ENCODE measurements at places on chromosomes 12 and 14. TPM values are rescaled to one million over a fixed set of nuclear protein-coding genes. Genes with fewer than 3 reads are reported as not detected.

DNA sequence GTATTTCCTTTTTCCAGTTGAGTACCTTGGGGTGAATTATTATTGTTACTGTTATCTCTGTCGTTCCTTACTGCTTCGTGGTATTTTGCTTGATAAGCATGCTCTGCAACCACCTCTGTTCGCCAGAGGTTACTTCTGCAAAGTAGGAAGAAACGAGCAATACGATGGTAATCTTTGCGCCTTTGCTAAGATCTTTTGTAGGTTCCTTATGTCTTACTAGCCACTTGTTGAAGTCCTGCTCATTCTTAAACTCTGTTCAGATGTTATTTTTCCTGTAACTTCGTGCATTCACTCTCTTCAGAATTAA is 729 bp upstream of the M6PR start:
- DNase-seq: no peak
- peaks cover 47% of the 10 kb centered on the region for H3K4me1 ChIP-seq
- peak overlapping the region; percentile 84 for H3K4me3 ChIP-seq
- H3K36me3 ChIP-seq: peaks cover 11% of the 10 kb centered on the region
- H3K27me3 ChIP-seq: no peaks in the 10 kb centered on the region
- peak overlapping the region; percentile 97 for H3K27ac ChIP-seq

- H3K4me1 ChIP-seq: no peaks in the 10 kb centered on the region
- H3K27me3 ChIP-seq: no peaks in the 10 kb centered on the region
- DNase-seq: no peak
Observed at GRCh38 chr14:90344331-90345238, 12.8 kb upstream of the NRDE2 start.

GRCh38 chr14:102916347-102917055 is 6.0 kb upstream of the AMN start:
- no peak for DNase-seq
- peaks cover 11% of the 10 kb centered on the region for H3K4me1 ChIP-seq
- H3K36me3 ChIP-seq: peaks cover 1% of the 10 kb centered on the region
- no peak overlapping the region for H3K27ac ChIP-seq
- H3K27me3 ChIP-seq: no peaks in the 10 kb centered on the region

Gene RNASE2
- not detected for total RNA-seq

DNA sequence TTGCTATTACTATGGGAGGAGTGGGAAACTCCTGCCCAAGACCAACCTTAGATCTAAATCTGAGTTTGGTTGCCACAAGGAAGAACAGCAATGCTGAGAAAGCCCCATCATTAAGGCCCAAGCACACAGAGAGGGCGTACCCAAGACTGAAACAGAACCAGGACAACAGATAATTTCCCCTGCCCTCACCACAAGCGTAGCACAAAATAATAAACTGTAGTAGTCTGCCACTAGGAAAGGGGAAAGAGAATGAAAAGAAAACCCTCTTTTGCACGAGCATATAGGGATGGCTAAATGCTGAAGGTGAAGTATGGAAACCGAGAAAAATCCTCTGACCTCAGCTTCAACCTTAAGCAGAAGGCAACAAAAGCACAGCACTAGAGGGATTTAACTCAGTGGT is 76.5 kb upstream of the DHRS4 start:
- H3K36me3 ChIP-seq: no peaks in the 10 kb centered on the region
- no peak overlapping the region for H3K4me3 ChIP-seq
- H3K27me3 ChIP-seq: peaks cover 10% of the 10 kb centered on the region
- no peak for DNase-seq
- H3K4me1 ChIP-seq: no peaks in the 10 kb centered on the region
- no peak overlapping the region for H3K27ac ChIP-seq

DNA sequence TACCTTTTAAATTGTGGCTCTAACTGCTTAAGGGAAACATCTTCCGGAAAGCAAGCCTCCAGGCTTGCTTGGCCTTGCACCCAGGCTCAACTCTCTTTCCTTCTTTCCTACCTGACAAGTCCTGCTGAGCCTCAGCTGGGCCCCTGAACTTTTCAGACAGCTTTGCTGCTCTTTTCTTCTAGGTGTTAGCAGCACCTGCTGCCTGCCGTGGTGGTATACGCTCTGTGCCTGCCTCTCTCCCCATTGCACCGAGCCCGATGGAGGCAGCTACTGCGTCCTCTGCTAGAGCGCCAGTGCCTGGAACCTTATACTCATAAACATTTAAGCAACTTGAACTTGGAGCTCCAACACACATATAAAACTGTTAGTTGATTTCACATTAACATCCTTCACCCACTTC is 195.7 kb downstream of the ANO6 start:
- H3K27ac ChIP-seq: no peak overlapping the region
- no peaks in the 10 kb centered on the region for H3K27me3 ChIP-seq
- no peak overlapping the region for H3K4me3 ChIP-seq
- no peaks in the 10 kb centered on the region for H3K4me1 ChIP-seq

Gene LPAR5
- total RNA-seq: 15.1 TPM

- no peaks in the 10 kb centered on the region for H3K36me3 ChIP-seq
- H3K4me3 ChIP-seq: peak overlapping the region; percentile 25
- H3K4me1 ChIP-seq: peaks cover 32% of the 10 kb centered on the region
- H3K27ac ChIP-seq: peak overlapping the region; percentile 82
- DNase-seq: no peak
- H3K27me3 ChIP-seq: no peaks in the 10 kb centered on the region
Observed at GRCh38 chr12:53224061-53224896, 7.7 kb downstream of the RARG start.

Gene CCDC198
- not detected for total RNA-seq

Gene GPRC5D
- total RNA-seq: not detected

Gene CHFR
- total RNA-seq: 86.8 TPM

Gene TMEM233
- not detected for total RNA-seq

DNA sequence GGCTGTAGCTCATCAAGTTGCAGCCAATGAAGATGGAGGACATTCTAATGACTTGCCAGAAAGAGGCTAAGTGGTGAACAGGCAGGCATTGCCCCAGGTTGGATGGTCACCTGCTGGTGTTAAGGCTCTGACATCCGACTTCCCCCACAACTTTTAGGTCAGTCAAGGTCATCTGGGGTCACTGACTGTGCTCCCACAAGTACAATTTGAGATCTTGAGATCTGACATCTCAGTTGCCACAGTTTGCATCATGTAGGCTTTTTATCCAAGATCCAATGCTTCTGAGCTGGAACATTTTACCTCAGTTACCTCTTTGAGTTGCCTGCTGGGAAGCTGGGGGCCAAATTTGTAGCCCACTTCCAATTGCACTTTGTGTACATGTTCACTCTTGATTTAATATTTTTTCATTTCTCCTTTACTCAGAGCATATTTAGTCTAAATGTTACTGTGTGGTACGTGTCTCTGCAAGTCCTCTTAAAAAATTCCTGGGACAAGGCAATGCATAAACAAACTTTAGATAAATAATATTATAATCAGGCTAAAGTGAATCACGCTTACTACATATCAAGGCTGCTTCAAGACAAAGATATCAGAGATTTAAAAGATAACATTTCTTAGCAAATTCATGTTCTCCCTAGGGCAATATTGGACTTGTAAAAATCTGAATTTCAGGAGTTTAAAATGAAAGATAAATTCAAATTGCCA is 61.4 kb downstream of the SEL1L start:
- H3K27ac ChIP-seq: no peak overlapping the region
- no peak overlapping the region for H3K4me3 ChIP-seq
- no peaks in the 10 kb centered on the region for H3K27me3 ChIP-seq

- no peak overlapping the region for H3K4me3 ChIP-seq
- H3K4me1 ChIP-seq: peaks cover 14% of the 10 kb centered on the region
- DNase-seq: no peak
Observed at GRCh38 chr14:75153295-75153694, 23.1 kb downstream of the TMED10 start.

- no peak for DNase-seq
- H3K27ac ChIP-seq: no peak overlapping the region
- H3K4me1 ChIP-seq: no peaks in the 10 kb centered on the region
- H3K27me3 ChIP-seq: peaks cover 17% of the 10 kb centered on the region
- no peaks in the 10 kb centered on the region for H3K36me3 ChIP-seq
- H3K4me3 ChIP-seq: no peak overlapping the region
Observed at GRCh38 chr12:52146822-52147366, 44.9 kb downstream of the KRT80 start.

Gene AJUBA
- total RNA-seq: 2.4 TPM

DNA sequence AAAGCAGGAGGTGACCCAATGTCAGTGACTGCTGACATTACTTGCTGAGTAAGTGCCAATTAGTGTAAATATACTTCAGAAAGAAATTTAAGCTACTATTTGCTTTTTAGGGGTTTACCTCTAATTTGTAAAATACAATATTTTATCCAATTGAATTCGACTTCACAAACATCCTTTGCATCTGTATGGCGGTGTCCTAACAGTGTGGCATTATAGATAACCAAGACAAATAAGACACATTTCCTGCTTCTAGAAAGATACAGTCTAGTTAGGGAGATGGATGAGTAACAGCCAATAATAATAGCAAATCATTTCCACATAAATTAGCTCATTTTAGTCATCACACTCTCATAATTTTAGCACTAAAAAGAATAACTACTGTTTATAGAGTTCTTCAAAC is 196.5 kb downstream of the AKAP6 start:
- no peaks in the 10 kb centered on the region for H3K4me1 ChIP-seq
- no peak for DNase-seq
- no peaks in the 10 kb centered on the region for H3K36me3 ChIP-seq
- H3K27ac ChIP-seq: no peak overlapping the region
- H3K27me3 ChIP-seq: no peaks in the 10 kb centered on the region

Gene GPHB5
- total RNA-seq: not detected

GRCh38 chr14:104333646-104334423 is 195.4 kb downstream of the KIF26A start:
- H3K36me3 ChIP-seq: no peaks in the 10 kb centered on the region
- peaks cover 12% of the 10 kb centered on the region for H3K27me3 ChIP-seq
- H3K4me3 ChIP-seq: no peak overlapping the region
- H3K4me1 ChIP-seq: no peaks in the 10 kb centered on the region
- DNase-seq: no peak

- H3K4me1 ChIP-seq: no peaks in the 10 kb centered on the region
- H3K36me3 ChIP-seq: peaks cover 22% of the 10 kb centered on the region
- no peaks in the 10 kb centered on the region for H3K27me3 ChIP-seq
- no peak for DNase-seq
Observed at GRCh38 chr12:132130690-132131089, 13.4 kb downstream of the DDX51 start.

DNA sequence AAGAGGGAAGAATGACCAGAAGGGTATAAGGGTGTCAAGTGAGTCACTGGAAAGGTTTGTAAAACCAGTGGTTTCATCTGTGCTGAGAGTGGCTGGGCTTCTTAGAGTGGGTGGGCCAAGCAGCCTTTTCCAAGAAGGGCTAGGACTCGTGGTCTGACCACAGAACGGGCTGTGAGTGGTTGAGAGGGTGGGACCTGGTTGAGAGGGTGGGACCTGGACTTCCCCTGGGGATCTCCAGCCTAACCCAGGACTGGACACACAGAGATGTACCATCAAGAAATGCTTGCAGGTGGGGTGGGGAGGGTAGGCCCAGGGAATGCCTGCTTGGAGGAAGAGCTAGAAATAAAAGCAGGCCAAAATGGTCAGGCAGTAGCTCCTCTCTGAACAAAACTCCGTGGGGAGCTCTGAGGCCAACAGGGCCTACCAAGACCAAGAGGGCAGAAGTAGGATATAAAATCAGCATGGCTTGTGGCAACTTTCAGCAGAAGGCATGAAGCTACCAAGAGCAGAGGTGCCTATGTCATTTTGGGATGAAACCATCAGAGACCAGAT is 140.5 kb downstream of the FOXN3 start:
- no peak for DNase-seq
- no peak overlapping the region for H3K27ac ChIP-seq
- no peaks in the 10 kb centered on the region for H3K27me3 ChIP-seq
- H3K4me3 ChIP-seq: no peak overlapping the region
- no peaks in the 10 kb centered on the region for H3K36me3 ChIP-seq
- H3K4me1 ChIP-seq: peaks cover 15% of the 10 kb centered on the region

GRCh38 chr12:8564656-8565055 is 24.0 kb upstream of the CLEC4E start:
- no peak overlapping the region for H3K4me3 ChIP-seq
- H3K36me3 ChIP-seq: no peaks in the 10 kb centered on the region
- no peaks in the 10 kb centered on the region for H3K27me3 ChIP-seq
- no peak for DNase-seq

- peaks cover 3% of the 10 kb centered on the region for H3K4me1 ChIP-seq
- H3K27ac ChIP-seq: no peak overlapping the region
- H3K4me3 ChIP-seq: no peak overlapping the region
- H3K27me3 ChIP-seq: no peaks in the 10 kb centered on the region
Observed at GRCh38 chr12:26878661-26879119, 45.7 kb upstream of the ITPR2 start.

DNA sequence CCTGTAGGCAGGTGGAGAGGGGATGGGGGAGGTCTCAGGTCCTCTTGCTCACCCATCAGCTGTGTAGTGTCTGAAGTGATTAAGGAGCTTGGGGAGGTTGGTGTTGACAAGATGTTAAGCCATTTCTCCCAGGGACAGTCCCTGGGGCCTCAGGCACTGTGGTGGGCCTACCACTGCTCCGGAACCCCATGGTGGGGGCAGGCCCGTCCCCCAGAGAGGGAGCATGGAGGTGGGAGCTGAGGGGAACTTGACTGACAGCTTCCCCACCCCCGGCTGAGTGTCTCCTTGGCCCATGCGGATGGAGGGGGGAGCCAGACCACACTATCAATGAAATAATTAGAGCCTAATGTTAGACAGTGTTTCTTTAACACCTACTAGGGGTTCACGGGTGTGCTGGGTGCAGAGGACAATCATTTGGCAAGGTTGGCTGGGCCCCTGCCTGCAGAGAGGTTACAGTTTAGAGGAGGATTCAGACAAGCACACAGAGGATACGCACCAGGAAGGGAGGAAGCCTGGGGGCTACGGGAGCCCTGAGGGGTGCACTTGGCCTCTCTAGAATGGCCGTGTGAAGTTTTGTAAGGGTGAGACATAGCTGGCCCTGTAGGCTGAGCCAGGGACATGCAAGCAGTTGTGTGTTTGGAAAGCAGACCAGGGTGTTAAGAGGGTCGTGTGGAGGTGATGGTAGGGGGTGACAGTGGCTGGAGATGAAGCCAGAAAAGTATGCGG is 19.3 kb upstream of the KRT80 start:
- H3K4me1 ChIP-seq: no peaks in the 10 kb centered on the region
- H3K27ac ChIP-seq: no peak overlapping the region
- H3K4me3 ChIP-seq: no peak overlapping the region
- peaks cover 43% of the 10 kb centered on the region for H3K27me3 ChIP-seq
- no peaks in the 10 kb centered on the region for H3K36me3 ChIP-seq

Gene ARHGAP5
- 68.2 TPM for total RNA-seq

GRCh38 chr12:47705229-47705565 is 633 bp downstream of the RPAP3 start:
- no peaks in the 10 kb centered on the region for H3K36me3 ChIP-seq
- no peak overlapping the region for H3K27ac ChIP-seq
- DNase-seq: no peak
- H3K27me3 ChIP-seq: no peaks in the 10 kb centered on the region

Data from T-cell (primary cell).